Activated T-cell treated with anti-CD3 and anti-CD28 coated beads, Interleukin-2, amount 50 U/mL, for 72 hours (primary cell): ENCODE measurements at places on chromosomes 2 and 18.

- no peak for DNase-seq
Observed at GRCh38 chr18:62384610-62385097, 59.5 kb downstream of the TNFRSF11A start.

DNA sequence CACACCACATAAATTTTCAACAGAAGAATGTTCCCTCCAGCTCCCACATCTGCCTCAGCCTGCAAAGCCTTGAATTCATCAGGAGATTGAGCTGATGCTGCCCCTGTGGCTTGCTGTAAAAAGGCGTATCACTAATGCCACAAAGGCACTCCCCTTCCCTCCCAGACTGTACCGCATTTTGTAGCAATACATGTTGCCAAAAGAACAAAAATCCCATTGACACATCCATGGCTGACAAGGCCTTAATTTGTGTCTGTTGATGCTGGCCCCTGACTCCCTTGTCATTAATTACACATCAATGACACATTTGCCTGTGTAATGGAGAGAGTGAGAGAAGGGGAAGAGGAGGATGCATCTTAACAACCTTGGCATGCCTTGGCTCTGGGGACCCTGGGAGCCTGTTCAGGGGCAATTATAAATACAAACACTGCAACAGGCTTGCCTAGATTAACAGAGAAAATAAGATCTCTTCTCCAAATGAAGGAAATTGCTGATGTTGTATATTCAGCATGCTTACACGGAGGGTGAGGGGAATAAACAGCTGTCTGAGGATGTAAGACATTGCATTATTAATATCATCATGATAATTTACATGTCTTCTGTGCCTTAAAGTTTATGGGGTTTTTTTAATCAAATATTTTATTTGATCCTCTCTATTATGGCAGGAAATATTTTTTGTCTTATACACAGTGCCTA lies 264.0 kb downstream of the SUCLG1 start:
- DNase-seq: no peak

GRCh38 chr2:191150230-191150599 lies 579 bp downstream of the STAT4 start:
- no peak for DNase-seq

DNA sequence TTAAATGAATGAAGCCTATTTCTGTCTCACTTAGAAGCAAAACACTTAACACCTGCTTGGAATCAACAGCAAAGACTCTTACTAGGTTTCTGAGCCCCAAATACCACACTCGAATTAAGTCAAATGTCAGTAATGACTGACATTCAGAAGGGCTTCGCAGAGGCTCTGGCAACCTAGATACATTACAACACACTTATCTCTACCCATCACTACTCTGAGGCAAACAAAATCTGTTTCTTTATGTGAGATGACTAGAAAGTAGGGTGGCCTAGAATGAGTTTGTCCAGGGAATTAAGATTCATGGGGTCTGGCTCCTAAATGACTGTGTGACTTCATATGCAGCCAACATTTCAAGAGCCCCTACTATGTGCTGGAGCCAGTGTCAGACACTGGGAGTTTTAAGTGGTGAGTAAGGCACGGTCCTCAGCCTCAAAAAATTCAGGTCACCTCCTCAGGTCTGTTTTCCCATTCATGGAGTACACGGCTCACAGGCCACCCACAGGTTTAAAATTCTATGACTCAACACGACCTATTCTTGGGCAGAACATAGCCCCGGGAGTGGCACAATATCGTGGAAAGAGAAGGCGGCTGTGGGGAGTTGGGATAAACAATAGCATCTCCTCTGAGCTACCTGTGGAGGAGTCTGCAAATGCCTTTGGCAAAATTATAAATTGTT lies 150.3 kb upstream of the ZFP36L2 start:
- no peak for DNase-seq

DNA sequence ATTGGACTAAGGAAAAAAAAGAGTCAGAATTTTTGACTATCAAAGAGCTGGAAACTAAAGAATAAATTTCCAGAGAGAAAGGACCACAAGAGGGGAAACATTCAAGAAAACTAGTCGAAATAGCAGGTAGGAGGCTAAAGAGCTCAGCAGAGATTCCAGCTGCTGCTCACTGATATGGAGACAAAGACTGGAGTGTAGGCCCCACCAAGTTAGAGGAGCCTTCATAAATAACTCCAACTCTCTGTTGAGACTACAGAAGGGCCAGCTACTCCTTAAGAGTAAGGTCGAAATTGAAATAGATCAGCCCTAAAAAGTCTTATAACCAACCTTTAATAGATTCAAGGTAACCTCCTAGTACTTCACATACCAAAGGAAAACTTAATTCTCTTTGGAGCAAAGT lies 31.1 kb downstream of the SS18 start:
- DNase-seq: no peak

GRCh38 chr2:63643486-63643885 lies 54.7 kb downstream of the MDH1 start:
- DNase-seq: no peak

DNA sequence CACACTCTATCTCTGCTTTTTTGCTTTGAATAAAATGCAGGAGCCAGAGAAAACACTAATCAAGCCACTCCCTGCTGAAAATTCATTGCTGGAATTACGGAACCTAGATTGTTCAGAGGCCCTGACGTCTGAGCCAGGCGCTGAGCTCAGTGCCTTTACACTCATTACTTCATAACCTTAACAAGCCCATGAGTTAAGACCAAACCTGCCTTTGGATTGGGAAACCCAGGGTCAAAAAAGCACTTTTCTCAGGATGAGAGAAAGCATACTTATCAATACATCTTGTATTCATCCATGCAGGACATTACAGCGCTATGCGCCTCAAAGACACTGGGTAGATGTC lies 762 bp downstream of the INO80C start:
- no peak for DNase-seq

GRCh38 chr2:239392072-239392357 lies 8.8 kb downstream of the HDAC4 start:
- DNase-seq: no peak

- DNase-seq: no peak
Observed at GRCh38 chr2:187078297-187078696, 229.3 kb upstream of the ZSWIM2 start.
